Activated naive CD4-positive, alpha-beta T cell (primary cell): ENCODE measurements at places on chromosomes 6 and 20.

DNA sequence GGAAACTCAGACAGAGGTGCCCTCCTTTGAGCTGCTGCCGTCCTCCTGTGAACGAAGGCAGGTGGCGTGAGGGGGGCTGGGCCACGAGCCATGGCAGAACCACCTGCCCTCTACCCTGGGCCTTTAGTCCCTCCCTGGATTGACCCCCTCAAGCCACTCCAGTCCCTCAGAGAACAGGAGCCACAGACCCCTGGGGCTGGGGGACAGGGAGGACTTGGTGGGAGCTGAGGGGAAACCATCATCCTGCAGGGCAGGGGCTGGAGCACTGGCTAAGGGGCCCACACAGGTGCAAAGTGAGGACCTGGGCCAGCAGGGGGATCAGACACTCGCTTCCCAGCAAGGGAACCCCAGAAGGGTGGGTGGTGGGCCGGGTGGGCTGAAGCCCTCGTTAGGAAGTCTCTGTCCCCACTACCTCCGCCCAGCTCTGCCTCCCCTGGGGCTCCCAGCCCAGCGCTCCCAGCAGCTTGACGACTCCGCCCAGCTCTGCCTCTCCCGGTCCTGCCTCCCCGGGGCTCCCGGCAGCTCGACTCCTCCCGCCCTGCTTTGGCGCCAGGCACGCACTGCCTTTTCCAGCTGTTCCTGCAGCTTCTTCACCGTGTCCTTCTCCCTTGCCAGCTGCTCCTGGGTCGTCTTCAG lies 44.4 kb downstream of the DSTN start:
- DNase-seq = no peak

DNA sequence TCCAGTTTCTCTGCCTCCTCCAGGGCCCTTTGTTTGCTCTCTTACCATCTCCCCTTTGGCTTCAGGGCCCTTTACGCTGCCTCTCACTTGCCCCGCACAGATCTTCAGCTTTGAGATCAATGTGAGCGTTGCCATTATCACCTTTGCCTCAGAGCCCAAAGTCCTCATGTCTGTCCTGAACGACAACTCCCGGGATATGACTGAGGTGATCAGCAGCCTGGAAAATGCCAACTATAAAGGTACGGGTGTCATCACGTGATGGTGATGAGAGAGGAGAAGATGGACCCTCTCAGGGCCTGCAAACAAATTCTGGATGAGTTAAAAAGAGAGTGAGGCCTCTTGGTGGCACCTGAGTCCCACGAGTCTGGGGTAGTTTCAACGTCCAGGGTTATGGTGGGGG lies 8.3 kb downstream of the C2 start:
- no peak for DNase-seq

DNA sequence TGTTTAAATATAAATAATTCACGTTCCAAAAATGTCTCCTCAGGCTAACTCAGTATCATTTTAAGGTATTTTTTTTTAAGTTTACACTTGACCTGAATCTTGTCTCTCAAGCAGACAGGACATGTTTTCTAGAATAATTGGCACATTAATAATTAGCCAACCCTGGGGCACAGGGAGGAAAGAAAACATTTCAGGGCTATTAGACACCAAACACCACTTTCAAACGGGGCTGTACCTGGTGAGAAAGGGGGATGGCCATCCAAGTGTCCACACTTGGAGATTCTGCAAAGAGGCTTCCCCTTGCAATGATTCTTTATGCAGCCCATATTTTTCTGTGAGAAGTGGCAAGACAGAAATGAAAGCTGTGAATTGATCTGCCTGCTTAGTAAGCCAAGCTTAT lies 560.8 kb downstream of the CD109 start:
- no peak for DNase-seq

DNA sequence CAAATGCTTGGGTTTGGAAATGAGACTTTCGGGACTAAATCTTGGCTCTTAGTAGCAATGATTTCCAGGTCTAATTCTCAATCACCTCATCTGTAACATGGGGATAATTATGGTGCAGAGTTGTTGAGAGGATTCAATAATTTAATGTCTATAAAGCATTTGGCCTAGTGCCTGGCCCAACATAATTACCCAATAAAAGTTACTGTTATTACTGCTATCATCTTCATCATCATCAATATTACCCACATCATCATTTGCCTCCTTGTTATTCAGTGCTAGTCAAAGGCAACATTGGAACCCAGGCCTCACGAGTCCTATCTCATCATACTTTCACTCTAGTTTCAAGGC lies 34.5 kb upstream of the RSPO3 start:
- DNase-seq = no peak

DNA sequence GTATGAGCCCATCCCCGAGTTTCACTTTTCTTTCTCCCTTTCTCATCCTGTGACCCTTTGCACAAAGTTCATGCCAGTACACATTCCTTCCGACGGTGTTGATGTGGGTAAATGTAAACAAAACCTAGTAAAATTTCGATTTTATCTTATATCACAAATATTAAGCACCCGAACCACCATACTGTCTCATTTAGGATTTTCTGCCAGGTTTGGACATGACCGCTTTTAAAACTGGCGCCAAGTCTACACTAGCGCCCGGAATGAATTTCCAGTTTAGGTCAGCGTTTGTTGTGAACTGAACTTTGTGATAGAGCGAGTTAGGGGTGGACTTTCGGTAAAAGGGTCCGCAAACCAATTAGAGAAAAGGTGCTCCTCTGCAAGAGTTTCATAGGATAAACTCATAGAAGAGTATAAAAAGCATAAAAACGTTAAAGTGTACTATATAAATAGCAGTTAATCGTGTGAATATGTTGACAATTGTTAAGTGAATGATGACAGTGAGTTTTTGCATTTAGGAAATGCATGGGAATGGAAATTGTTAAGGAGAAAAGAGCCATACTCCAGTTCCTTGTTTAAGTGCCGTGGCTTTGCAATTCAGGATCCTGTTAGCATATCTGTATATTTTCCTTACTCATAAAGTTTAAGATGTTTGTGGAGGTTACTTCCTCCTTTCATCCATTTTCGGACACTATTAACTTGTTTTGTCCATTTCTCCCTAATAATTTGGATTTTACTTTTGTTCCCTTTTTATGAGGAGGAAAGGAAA lies 937 bp downstream of the AKAP7 start:
- DNase-seq = no peak

- no peak for DNase-seq
Observed at GRCh38 chr6:6746333-6746969, 157.9 kb downstream of the LY86 start.

GRCh38 chr20:63345328-63346100 lies 15.6 kb downstream of the CHRNA4 start:
- no peak for DNase-seq

- no peak for DNase-seq
Observed at GRCh38 chr20:48923149-48923718, 1.7 kb downstream of the ARFGEF2 start.

DNA sequence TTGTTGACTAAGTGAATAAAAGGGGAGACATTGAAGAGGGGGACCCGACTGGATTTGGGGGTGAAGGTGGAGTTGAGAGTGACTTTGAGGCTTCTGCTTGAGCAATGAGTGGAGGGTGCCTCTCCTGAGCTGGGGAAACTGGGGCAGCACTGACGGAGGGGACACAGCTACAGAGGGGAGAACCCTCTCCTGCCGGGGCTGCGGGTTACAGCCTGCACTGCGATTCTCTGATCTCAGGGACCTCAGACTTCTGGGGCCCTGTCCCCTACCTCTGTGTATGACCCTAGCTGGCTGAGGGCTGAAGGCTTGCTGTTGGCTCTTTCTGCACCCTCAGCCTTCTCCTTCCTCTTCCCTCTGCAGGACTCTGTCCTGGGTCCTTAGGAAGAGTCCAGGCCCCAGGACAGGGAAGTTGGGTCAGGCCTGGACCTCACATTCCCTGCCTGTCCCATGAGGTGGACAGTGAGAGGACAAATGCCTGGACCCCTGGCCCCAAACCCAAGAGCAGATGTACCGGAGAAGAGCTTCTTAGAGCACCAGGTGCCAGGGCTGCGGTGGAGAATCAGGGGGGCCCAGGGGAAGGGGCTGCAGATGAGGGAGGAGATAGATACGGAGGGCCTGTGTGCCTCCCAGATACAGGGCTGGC lies 13.7 kb upstream of the FAM110A start:
- no peak for DNase-seq

- no peak for DNase-seq
Observed at GRCh38 chr6:18053078-18053477, 65.6 kb upstream of the KIF13A start.

DNA sequence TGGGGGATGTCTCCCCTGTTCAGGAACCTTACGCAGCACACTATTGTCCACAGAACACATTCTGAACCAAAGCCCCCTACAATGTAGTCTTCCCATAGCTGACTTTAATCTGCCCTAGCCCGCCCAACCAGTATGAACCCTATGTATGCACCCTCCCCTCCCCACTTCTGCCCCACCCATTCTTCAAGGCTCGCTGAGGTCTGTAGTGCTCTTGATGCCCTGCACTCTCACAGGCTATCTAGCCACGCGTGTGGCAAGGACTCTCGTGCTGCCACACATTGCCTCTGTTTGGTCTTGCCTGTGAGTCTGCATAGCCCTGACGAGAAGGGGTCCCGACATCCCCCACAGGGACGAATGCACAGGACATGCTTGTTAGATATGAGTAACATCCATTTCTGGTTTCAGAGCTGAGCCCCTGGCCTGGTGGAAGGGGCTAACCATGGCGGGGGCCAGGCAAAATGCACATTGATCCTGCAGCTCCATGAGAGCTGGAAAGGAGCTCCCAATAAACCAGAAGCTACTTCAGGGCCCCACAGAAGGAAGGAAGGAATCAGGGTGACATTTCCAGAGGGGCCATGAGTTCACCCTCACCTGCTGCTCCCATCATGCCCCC lies 22.6 kb downstream of the MOCS1 start:
- no peak for DNase-seq

GRCh38 chr6:129597023-129597713 lies 112.8 kb downstream of the ARHGAP18 start:
- DNase-seq = no peak

GRCh38 chr20:48754292-48754691 lies 73.5 kb downstream of the PREX1 start:
- DNase-seq = no peak
